ENCODE measurements at places on chromosomes 12 and 14. TPM values are rescaled to one million over a fixed set of nuclear protein-coding genes. Genes with fewer than 3 reads are reported as not detected.

The USP30 gene
- 4.1 TPM for polyA plus RNA-seq

The RFC5 gene
- polyA plus RNA-seq: 6.1 TPM

The PDE3A gene
- polyA plus RNA-seq: 7.4 TPM

The CINP gene
- polyA plus RNA-seq: 21.2 TPM

The FAM181A gene
- not detected for polyA plus RNA-seq

The PMCH gene
- polyA plus RNA-seq: not detected

The ARHGAP9 gene
- 5.5 TPM for polyA plus RNA-seq

The ZFHX2 gene
- 0.13 TPM for polyA plus RNA-seq

The KIF21A gene
- polyA plus RNA-seq: 3.9 TPM

The DDN gene
- polyA plus RNA-seq: 0.50 TPM

The LPAR5 gene
- polyA plus RNA-seq: 0.88 TPM

The HOXC11 gene
- 0.38 TPM for polyA plus RNA-seq

The BAZ1A gene
- 19.5 TPM for polyA plus RNA-seq

The ERP27 gene
- 0.20 TPM for polyA plus RNA-seq

The BHLHE41 gene
- 6.3 TPM for polyA plus RNA-seq

The NTN4 gene
- 68.9 TPM for polyA plus RNA-seq

The CLECL1 gene
- not detected for polyA plus RNA-seq

The LTBR gene
- 20.5 TPM for polyA plus RNA-seq

The OR4E2 gene
- polyA plus RNA-seq: not detected

The MYO1H gene
- not detected for polyA plus RNA-seq

The TRPV4 gene
- 0.08 TPM for polyA plus RNA-seq

The PTGDR gene
- 0.13 TPM for polyA plus RNA-seq

The EPYC gene
- polyA plus RNA-seq: 0.51 TPM

The PPP1R13B gene
- 2.3 TPM for polyA plus RNA-seq

The HOXC9 gene
- not detected for polyA plus RNA-seq

The GLI1 gene
- 0.25 TPM for polyA plus RNA-seq

The SLC8A3 gene
- not detected for polyA plus RNA-seq

The KRT73 gene
- polyA plus RNA-seq: not detected

The KCNMB4 gene
- 1.0 TPM for polyA plus RNA-seq

The GAS2L3 gene
- polyA plus RNA-seq: 0.13 TPM

The PRR4 gene
- polyA plus RNA-seq: 0.74 TPM

The SLC38A4 gene
- polyA plus RNA-seq: 0.03 TPM

The STXBP6 gene
- polyA plus RNA-seq: 0.05 TPM

The CPNE8 gene
- 9.3 TPM for polyA plus RNA-seq
